Activated CD8-positive, alpha-beta T cell treated with anti-CD3 and anti-CD28 coated beads for 36 hours (primary cell): ENCODE measurements at places on chromosomes 16 and 17. TPM values are rescaled to one million over a fixed set of nuclear protein-coding genes. Genes with fewer than 3 reads are reported as not detected.

PHOSPHO1 gene
- total RNA-seq = not detected

GRCh38 chr17:33927732-33928133 is 327.4 kb upstream of the CCL2 start:
- DNase-seq = no peak

GRCh38 chr17:39178536-39178935 is 12.6 kb upstream of the ARL5C start:
- DNase-seq = no peak

- no peak for DNase-seq
Observed at GRCh38 chr17:9261081-9262012, 240.0 kb downstream of the NTN1 start.

TMEM220 gene
- 0.63 TPM for total RNA-seq

XAF1 gene
- total RNA-seq = 15.2 TPM

- peak; percentile 68 for DNase-seq
Observed at GRCh38 chr17:45018848-45019711, 32.4 kb downstream of the DCAKD start.

TBC1D16 gene
- 12.0 TPM for total RNA-seq

DNA sequence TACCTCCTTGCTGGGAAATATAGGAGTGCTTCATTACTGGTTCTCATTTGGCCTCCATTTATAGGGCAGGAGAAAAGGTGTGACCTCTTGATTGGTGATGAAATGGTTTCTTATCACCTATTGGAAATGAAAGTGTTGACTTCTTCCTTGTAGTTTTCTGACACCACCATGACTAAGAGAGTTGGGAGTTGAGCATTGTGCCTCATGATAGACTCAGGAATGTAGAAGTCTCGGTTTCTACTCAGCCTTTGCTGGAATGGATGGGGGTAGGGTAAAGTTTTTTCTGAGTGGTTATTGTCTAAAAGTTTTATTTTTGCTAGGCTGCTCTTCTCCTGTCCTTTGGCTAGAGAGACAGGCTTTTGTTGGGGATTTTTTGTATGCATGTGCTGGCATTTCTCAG is 117.4 kb downstream of the PHKB start:
- no peak for DNase-seq

C16orf92 gene
- not detected for total RNA-seq

GRCh38 chr17:58328195-58329034 is at the start of gene TSPOAP1:
TSS of gene TSPOAP1 (minus strand) at chr17:58328795. CDS start at chr17:58327920, 875 bp downstream.
- DNase-seq = peak; percentile 94

CD300LF gene
- not detected for total RNA-seq

- DNase-seq = no peak
Observed at GRCh38 chr17:71849783-71850768, 270.7 kb upstream of the SOX9 start.

GRCh38 chr16:81921843-81922584 is 89.3 kb downstream of the SDR42E1 start:
- no peak for DNase-seq

GRCh38 chr17:66165537-66166123 is 26.3 kb downstream of the CEP112 start:
- peak; percentile 6 for DNase-seq

GRCh38 chr16:88902744-88903143 is 36.3 kb upstream of the PABPN1L start:
- no peak for DNase-seq

ZFP3 gene
- total RNA-seq = 1.9 TPM

TMUB2 gene
- total RNA-seq = 17.5 TPM

DNA sequence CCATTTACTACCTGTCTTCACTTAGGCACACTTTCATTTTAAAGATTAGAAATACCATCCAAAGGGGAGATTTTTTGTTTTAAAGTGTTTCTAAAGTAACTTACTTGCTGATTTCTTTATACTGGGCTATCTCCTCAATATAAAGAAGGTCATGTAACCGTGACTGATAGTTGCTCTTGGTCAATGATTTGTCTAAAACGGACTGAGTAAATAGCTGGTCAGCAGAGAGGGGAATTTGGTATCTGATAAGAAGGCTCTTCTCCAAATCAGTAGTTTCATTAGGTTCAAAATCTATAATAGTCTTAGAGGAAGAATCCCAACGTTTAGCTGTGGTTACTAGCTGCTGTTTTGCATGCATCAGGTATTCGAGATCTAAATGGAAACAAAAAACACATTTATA is 66.4 kb downstream of the HELZ start:
- DNase-seq = no peak

GRCh38 chr16:23395732-23396131 is 57.3 kb downstream of the COG7 start:
- DNase-seq = no peak

DNA sequence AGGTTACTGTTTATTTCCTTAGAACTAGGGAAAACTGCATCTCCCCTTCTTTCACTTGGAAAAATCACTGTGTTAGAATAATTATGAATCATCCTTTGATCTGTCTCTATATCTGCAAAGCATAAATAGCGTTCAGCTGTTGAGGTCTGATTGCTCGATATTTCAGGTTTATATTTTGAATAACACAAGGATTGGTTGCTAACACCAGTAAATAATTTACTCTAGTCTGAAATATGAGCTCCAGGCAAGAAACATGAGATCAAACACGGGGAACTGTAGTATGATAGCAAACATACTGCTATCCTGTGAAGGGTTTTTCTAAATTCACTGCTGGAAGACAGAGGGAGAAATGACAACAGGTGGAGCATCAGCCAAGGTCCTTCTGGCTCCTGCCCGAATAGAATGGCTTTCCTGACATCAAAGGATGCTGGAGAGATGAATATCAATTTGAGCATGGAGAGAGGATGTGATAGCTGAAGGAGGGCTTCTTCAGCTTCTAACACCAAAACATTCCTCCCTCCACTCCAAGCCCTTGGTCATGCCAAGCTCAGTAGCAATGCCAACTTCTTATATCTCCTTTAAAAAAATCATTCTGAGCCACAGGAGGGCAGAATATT is 450.3 kb downstream of the SHISA9 start:
- DNase-seq = no peak

HOXB3 gene
- total RNA-seq = 1.4 TPM

GRCh38 chr17:76125391-76125675 is 15.7 kb downstream of the FOXJ1 start:
- DNase-seq = no peak

ZNF469 gene
- 0.56 TPM for total RNA-seq

CES3 gene
- total RNA-seq = 2.1 TPM

CACNG4 gene
- total RNA-seq = not detected

RAC3 gene
- 5.8 TPM for total RNA-seq

SEC14L1 gene
- 79.7 TPM for total RNA-seq

DNA sequence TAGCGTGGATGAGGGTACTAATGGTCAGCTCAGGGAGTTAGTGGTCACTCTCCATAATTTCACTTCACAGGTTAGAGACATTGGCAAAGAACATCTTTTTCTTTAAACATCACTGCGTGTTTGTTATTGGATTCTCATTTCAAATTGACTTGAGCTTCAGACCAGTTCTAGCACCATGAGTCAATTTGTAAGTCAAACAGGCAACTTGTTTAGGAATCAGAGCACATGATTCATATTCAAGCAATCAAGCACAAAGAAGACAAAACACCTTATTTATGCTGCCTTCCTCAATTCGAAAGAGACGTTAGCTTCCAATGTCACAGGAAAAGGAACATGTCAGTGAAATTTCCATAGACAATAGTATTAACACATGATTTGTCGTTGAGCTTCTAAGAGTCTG is 62.3 kb downstream of the HS3ST3A1 start:
- DNase-seq = no peak

DNA sequence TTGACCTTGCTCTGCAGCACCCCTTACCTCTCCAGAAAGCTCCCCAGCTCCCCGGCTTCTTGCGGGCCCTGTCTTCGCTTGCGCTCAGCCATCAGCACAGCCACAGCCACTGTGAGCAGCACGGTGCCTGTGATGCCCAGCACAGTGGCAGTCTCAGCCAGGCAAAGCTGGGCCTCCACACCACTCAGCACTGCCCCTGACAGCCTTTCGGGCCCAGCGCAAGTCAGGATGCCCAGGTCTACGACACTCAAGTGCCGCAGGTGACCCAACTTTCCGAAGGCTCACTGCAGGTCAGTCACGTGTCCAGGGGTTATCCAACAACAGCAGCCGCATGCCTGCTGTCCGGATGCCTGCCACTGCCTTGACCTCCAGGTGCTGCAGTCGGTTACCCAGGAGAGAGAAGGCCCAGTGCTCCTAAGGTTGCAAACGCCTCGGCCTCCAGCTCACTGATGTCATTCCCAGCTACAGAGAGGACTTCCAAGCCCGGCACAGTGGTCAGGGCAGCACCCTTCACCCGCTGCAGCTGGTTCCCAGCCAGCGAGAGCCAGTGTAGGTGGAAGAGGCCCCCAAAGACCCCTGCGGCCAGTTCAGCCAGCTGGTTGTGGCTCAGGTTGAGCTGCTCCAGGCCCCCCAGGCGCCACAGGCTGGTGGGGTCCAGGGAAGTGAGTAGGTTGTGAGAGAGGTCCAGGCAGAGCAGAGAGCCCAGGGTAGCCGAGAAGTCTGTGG is 8.9 kb upstream of the TMEM101 start:
- DNase-seq = no peak
